ENCODE measurements at places on chromosomes 2 and 18. TPM values are rescaled to one million over a fixed set of nuclear protein-coding genes. Genes with fewer than 3 reads are reported as not detected.

DNA sequence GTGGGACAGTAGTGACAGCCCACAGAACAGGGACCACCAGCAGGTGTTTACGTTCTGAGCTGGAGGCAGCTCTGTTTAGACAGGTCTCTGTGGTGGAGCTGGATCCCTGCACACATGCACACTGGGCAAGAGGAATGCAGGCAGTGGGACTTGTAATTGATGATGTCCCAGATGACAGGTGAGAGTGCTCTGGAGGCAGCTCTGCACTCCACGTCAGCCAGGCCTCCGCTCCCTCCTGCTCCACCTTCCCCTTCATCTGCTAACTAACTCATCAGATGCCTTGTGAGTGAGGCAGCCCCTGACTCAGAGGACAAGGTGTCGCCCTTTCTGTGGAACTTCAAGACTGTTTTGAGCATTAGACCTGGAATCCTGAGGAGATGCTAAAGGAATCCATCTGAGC, 53.2 kb downstream of the SH3YL1 start:
- DNase-seq: no peak

DNA sequence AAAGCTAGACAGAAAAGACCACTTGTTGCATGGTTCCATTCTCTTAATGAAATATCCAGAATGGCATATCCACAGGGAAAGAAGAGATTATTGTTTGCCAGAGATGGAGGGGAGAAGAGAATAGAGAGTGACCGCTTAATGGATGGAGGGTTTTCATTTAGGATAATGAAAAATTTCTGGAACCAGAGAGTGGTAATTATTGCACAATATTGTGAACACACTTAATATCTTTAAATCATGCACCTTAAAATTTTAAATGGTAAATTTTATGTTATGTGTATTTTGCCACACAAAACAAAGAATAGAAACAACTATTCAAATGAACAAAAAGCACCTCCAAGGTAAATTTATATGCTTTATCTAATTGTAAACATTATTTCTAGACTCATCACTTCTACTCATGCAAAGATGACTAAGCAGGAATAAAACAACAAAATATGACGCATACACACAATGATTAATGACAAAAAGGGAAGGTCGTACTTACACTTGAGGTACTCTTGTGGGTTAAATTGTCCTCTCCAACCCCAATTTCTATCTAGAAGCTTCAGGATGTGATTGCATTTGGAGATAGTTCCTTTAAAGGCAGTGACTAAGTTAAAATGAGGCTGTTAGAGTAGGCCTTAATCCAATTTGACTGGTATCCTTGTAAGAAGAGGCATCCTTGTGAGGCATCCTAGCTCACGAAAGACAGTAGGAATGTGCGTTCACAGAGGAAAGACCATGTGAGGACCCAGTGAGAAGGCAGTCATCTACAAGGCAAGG, 18.7 kb upstream of the DHRS9 start:
- DNase-seq: no peak

DNA sequence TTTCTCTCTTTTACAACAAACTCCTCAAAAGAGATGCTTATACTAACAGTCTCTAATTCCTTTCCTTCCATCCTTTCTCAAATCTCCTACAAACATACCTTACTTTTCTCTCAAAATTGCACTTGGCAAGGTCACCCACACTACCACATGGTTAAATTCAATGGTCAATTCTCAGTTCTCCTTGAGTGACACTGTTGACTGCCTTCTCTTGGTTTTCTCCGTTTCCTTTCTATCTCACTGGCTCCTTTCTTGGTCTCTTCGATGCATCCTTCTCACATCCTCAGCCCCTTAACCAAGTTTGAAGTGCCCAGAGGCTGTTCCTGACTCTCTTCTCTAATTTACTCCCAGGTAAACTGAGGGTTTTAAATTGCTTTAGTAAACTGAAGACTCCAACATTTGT, 12.5 kb downstream of the C1D start:
- DNase-seq: no peak

DNA sequence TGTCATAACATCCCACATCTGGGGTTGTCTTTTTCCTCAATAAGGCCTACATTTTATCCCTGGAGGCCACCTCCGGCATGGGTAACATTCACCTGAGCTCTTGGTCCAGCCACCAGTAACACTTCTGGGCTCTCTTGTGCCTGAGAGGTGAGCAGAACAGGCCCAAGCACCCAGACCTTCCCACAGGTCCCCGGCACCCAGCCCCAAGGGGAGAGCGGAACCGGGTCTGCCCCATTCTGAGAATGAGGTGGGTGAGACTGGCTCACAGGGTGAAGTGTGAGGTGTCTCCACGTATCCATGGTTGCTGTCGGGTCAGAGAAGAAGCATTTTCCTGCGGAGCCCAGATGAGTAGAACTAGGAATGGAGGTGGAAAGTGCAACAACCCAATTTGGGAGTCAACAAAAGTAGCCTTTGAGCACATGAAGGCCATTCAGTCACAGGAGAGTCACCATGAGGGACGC, 496.7 kb upstream of the MYT1L start:
- no peak for DNase-seq

GRCh38 chr2:180876506-180876905, 103.9 kb upstream of the UBE2E3 start:
- DNase-seq: no peak

LRP1B gene
- not detected for total RNA-seq

TOGARAM2 gene
- not detected for total RNA-seq

DNA sequence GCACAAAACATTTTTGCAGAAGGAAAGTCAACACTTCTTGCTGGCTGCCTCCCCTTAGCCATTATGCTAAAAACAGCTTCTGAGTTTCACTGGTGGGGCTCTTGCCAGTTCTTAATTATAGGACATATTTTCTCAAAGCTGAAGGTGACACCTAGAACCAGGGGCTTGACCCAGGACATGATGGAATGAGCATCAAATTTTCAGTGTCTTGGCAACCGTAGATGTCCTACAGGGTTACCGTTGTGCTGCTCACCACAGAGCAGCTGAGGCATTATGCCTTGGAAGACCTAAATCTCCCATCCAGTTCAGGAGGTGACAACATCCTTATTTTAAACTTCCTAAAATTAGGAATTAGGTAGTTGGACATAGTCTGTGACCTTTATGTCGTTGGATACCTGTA, 46.7 kb downstream of the TMEM185B start:
- DNase-seq: no peak

GCKR gene
- 1.8 TPM for total RNA-seq

Measured in glomerular endothelial cell (primary cell).